Activated T-helper 1 cell treated with anti-CD3 and anti-CD28 coated beads, Interleukin-2, amount 50 U/mL, for 16 hours (primary cell): ENCODE measurements at places on chromosomes 5 and 9.

DNA sequence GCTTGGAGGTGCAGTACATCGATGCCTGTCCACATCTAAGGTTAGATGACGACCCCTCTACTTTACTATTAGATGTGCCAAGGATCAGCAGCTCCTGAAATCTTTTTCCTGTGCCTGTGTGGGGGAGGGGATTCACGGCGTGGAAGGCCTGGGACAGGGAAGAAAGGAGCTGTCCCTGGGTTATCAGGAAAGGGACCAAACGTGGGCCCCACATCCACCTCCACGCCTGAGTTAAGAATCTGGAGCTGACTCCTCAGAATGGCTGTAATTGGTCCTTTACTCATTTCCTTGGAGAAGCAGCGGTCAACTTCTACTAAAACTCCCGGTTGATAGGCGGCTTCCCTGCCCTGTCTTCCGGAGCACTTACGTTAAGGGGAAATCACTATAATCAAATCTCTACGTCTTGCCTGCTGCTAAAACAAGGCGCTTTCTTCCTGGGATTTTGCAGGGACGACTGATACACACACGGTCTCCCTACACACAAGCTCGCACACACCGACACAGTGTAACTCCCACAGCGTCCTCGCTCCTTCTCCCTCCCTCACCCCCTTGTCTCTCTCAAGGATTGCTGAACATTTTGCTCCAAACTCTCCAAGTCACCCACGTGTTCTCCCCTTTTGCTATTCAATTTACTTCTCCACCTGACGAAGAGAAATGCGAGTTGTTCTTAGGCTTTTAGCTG is 1.4 kb downstream of the PDE4D start:
- no peak for DNase-seq

DNA sequence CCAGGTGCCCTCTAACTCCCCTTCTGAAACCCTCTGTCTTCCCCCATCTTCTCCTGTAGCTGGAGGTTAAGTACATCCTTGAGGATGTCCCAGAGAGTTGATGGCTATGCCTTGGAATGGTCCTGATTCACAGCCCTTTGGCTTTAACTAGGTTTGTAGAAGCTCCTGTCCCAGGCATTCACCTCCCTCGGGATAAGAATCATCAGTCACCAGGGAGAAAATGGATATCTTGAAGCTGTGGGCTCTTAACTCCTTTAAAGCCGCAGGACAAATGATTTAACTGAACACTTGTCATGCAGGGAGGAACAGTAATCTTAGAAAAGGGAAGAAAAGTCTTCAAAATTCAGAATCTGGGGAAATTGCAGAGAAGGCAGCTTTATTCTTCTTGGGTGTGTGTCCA is 139.9 kb downstream of the PSAT1 start:
- DNase-seq = no peak

DNA sequence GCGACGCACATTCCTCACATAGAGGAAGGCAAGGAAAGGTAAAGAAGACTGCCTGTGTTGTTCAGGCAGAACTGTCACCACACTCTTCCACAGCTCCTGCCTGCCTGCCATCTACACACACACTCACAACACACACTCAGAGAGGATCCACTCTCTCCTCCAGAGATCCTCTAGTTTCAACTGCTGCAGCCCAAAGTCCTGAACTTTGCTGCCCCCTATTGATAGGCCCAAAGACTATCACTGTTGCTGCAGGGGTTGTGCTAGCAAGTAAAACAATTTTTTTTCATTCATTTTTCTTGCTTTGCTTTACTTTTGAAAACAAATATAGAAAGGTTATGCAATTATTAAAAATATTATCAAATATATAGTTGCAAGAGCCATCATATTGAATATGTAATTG is 5.9 kb upstream of the CFAP90 start:
- no peak for DNase-seq

- no peak for DNase-seq
Observed at GRCh38 chr9:134627417-134628353, 13.9 kb upstream of the COL5A1 start.

GRCh38 chr5:178149199-178149932 is 4.3 kb downstream of the NHP2 start:
- no peak for DNase-seq

DNA sequence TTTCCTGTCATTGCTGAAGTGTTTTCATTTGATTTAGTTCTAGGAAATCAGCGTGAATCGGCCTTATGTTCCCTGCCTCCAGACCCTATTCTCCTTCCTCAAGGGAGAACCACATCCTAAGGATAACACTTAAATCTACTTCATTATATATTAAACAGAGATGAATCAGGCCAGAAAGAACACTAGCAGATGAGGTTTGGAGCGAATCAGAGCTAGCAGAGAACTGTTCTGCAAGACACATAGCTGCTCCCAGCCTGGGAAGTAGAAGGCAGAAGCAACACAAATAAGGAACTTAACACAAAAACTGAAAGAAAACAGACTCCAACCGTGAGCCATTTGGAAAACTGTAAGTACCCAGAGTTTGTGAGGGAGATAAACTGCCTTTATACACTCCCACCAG is 718.2 kb downstream of the SEMA5A start:
- no peak for DNase-seq

DNA sequence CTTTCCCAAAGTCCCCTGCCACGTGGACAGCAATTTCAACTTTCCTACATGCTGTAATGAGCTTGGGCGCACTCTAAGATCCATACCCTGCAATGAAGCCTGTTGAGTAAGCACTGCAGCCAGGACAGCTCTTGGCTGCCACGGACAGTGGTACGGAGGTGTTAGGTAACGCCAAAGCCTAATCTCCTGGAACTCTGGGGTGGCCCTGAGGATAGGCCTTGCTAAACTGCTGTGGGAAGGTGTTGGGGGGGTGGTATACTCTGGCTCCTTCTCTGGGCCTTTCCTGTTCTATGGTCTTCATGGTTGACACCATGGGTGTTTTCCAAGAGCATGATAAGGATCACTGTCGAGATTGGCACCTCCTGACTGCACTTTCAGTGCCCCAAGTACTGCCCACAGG is 66.4 kb upstream of the PITX1 start:
- no peak for DNase-seq

DNA sequence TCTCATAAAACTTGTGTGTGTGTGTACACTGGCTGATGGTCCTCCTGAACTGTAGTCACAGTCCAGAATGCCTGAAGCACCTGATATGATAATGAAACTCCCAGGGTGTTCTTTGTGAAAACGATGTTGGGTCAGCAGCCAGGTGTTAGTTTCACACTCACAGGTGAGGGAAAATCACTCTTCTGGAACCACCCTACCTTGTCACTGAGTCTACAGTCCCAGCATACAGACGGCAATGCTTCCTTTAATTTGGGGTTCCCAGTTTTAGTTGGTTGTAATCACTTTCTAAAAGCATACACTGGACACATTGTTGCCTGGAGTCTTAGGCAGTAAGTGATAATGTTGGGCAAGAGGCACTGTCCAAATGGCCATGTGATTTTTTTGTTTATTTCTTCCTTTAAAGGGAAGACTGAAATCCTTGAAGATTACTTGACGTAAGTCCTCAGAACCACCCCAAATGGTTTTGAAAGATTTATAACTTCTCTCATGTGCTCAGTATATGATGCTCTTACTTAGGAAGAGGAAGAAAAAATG is 18.2 kb upstream of the MGAT1 start:
- no peak for DNase-seq

DNA sequence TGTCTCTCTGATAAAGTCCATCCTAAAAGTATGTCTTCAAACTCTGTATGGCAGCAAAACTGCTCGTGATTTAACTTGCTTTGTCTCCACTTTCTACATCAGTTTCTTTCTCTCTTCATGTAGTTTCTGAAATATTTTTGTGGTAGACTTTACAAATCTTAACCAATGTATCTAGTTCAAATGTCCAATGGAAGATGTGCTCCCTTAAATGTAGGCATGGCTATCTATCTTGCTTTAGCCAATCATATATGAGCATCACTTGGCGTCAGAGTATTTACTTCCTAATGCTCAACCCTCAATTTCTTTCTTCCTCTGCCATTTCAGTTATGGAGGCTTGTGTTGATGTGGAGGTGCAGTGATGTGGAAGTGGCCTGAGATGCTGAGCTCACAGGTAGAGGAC is 206.1 kb upstream of the ZNF608 start:
- no peak for DNase-seq

DNA sequence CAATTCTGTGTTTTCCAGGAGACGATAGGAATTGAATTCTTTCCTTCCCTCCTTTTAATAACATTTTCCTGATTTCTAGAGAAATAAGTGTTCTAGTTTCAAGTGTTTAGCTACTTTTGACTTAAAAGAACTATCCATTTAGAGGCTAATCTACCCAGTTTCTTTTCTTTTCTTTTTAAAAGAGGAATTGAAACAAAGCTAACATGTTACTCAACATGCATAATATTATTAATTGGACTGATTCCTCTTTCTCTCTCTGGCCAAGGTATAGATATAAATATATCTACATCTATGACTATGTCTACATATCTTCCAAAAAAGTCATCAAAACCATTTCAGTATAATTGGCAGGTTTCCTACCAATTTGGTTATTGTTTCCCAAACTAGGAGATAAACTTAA is 309.8 kb downstream of the TRPM3 start:
- no peak for DNase-seq

DNA sequence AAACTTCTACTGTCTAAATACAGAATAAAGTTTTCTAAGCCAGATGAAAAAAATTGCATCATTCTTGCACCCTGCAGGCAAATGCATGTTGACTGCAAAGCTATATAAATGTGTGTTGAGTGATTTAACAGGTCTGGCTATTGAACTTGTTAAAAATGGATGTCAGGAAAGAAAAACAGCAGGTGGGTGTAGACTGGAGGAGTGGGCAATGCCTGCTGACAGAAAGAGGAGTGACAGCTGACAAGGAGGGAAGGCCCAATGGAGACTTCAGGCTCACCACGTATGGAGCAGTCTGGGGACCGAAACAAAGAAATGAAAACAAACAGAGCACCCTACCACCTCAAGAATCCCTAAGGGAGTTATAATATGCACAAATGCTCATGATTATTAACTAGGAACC is 127.8 kb downstream of the GRIA1 start:
- no peak for DNase-seq

DNA sequence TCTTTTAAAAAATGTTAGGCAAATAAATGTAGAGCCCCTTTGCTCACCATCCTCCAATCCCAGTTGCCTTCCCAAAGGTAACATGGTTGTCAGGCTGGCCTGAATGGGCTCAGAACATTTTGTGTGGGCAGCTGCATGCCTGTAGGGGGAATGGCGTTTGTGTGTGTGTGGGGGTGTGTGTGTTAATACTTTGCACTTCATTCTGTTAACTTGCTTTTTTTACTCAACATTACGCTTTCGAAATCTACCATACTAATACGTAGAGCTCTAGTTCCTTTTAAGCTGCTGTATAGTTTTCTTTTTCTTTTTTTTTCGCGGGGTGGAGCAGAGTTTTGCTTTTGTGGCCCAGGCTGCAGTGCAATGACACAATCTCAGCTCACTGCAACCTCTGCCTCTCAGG is 14.0 kb downstream of the MYOZ3 start:
- DNase-seq = no peak

- no peak for DNase-seq
Observed at GRCh38 chr9:105290418-105290817, 46.0 kb downstream of the SLC44A1 start.
